ENCODE measurements at places on chromosomes 11 and 22.
A peak's percentile ranks its signal among the peaks of the same experiment; 100 is the strongest.

GRCh38 chr22:19239464-19239863, 52.1 kb downstream of the CLTCL1 start:
- H3K4me1 ChIP-seq = no peaks in the 10 kb centered on the region
- no peak for DNase-seq
- no peaks in the 10 kb centered on the region for H3K27me3 ChIP-seq
- no peaks in the 10 kb centered on the region for H3K36me3 ChIP-seq
- H3K27ac ChIP-seq = no peak overlapping the region

DNA sequence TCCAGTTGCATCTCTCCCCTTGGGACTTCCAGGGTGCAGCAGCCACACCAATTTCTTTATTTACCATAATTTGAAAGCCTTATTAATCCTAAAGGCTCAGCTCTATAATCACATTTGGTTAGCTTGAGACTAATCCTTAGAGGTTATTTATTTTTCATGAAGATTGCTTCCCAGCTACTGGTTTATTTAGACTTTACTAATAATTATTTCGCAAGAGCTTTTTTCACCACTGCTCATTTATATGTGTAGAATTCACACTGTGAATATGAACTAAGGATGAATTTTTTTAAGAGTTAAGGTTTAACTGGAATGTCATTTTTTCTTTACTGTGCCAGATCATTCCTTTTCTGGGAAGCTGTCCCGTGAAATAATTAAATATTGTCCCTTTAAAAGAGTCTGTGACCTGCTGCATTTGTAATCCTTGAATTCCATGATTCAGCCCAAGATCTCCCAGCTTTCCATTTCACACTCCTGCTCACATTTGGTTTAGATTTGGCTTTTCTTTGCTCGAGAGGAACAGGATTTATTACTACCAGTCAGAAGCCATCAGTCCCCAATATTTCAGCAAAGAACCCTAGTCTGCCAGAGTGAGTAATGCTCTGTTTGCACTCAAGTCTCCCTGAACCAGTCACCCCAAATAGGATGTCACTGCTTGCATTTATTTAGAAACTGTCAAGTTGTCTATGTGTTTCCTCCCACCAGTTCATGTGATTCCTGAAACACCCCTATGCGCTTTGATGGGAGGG, 4.4 kb upstream of the CD44 start:
- no peak overlapping the region for H3K4me3 ChIP-seq
- H3K36me3 ChIP-seq = no peaks in the 10 kb centered on the region
- DNase-seq = no peak
- H3K27ac ChIP-seq = no peak overlapping the region
- peaks cover 8% of the 10 kb centered on the region for H3K27me3 ChIP-seq

GRCh38 chr22:41989246-41989645, 9.3 kb upstream of the WBP2NL start:
- DNase-seq = no peak
- H3K36me3 ChIP-seq = no peaks in the 10 kb centered on the region

DNA sequence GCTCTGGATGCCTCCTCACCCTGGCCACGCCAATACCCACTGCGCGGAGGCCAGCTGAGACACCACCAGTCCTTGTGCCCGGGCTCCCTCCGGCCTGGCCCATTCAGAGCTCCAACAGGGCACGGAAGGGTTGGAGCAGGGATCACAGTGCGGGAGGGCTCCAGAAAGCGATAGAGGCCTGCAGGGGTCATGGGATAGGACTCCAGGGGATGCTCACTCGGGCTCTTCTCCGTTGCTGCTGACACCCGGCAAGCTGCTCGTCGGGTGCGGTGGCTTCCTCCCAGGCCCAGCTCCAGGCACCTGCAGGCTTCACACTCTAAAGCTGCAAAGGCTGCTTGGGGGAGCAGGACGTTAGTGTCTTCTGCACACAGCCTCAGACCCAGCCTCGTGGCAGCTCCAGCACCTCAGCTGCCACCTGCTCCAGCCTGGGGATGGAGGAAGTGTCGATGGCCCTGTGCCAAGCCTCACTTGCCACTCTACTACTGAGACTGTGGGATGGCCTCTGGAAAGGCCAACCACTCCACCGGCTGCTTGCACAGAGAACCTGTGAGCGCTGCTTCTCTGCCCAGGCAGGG, 10.6 kb downstream of the WNT7B start:
- no peak overlapping the region for H3K4me3 ChIP-seq
- no peaks in the 10 kb centered on the region for H3K4me1 ChIP-seq
- H3K27me3 ChIP-seq = peaks cover 4% of the 10 kb centered on the region
- no peak for DNase-seq

DNA sequence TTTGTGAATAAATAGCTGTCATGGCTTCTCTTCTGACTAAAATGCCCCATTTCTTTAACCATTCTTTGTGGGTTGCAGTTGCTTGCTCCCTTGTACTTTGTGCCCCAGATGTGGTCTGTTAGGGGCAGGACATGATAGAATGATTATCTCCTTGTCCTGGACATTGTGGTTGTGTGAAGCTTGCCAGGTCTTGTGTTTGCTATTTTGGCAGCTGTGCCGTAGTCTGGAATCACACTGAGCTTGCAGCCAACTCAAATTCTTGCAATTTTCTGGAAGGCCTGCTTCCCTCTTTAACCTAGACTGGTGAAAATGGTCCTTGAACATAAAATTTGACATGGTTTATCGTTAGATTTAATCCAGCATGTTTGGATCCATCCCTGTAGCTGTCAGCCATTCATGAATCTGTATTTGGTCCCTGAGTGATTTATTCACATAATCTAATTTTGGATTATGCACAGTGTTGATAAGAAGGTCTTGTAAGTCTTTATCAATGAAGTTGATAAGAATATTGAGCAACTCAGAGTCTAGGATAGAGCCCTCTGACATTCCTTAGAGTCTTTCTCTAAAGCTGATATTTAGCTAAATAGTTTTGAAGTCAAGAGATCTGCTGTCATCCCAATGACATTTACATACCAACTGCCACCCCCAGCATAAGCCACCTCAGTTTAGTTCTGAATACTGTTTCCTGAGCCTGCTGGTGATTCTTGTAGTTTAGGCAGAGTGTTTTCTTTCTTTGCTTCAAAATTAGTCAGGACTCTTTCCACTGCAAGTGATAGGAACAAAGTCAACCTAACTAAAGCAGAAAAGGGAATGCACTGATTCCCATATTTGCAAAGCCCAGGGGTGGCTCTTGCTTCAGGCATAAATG, 9.8 kb downstream of the SPON1 start:
- H3K27ac ChIP-seq = no peak overlapping the region
- DNase-seq = no peak
- H3K36me3 ChIP-seq = no peaks in the 10 kb centered on the region
- H3K4me1 ChIP-seq = no peaks in the 10 kb centered on the region

DNA sequence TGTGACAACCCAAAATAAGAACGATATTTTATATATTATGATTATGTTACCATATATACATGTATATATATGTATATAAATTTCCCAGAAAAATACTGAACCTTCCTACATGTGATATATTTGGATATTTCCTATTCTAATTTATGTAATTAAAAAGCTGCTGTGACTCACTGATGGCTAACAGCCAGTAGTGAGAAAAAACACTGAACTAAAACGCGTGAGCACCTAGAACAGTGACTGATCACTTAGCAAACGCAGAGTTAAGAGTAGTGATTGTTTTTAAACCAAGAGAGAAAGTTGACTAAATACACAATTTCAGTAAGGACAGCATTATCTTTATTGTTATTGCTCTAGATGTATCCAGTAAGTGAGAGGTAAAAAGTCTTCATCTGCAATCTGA, 213.8 kb downstream of the TMEM135 start:
- no peaks in the 10 kb centered on the region for H3K27me3 ChIP-seq
- no peak for DNase-seq
- H3K4me3 ChIP-seq = no peak overlapping the region
- H3K27ac ChIP-seq = peak overlapping the region; percentile 23
- peaks cover 4% of the 10 kb centered on the region for H3K36me3 ChIP-seq

DNA sequence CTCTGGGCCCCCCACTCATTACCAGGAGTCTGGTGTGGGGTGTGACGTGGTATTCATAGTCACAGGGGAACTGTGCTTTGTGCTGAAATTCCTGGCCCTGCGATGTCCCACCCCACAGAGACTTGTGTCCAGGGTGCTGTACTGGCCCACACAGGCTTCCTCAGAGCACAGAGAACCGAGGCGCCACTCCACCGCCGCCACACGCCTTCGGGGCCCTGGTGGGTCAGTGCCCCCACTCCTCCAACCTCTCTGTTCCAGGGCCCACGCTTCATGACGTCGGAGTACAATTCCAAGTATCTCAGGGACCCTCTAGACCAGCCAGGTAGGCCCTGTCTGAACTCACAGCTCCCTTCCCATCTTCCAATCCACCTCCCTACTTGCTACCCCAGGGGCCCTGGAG, 23.5 kb upstream of the LRRC10B start:
- H3K4me3 ChIP-seq = no peak overlapping the region
- H3K4me1 ChIP-seq = no peaks in the 10 kb centered on the region
- no peaks in the 10 kb centered on the region for H3K36me3 ChIP-seq
- DNase-seq = no peak
- peaks cover 2% of the 10 kb centered on the region for H3K27me3 ChIP-seq
- no peak overlapping the region for H3K27ac ChIP-seq

GRCh38 chr11:64629796-64630562, 39.0 kb downstream of the SLC22A12 start:
- H3K4me3 ChIP-seq = no peak overlapping the region
- no peaks in the 10 kb centered on the region for H3K36me3 ChIP-seq
- DNase-seq = no peak
- H3K27me3 ChIP-seq = no peaks in the 10 kb centered on the region
- peaks cover 28% of the 10 kb centered on the region for H3K4me1 ChIP-seq
- H3K27ac ChIP-seq = no peak overlapping the region

DNA sequence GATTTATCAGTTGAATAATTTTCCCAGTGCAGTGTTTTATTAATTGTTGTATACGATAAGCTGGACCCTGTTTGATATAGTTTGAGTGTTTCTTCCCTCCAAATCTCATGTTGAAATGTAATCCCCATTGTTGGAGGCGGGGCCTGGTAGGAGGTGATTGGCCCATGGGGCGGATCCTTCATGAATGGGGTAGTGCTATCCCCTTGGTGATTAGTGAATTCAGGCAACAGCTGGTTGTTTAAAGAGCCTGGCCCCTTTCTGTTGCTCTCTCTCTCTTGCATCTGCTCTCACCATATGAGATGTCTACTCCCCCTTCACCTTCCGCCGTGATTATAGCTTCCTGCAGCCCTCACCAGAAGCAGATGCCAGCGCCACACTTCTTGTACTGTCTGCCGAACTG, 1.5 kb downstream of the OR5A1 start:
- DNase-seq = no peak
- H3K4me3 ChIP-seq = no peak overlapping the region
- peaks cover 6% of the 10 kb centered on the region for H3K27me3 ChIP-seq
- no peaks in the 10 kb centered on the region for H3K36me3 ChIP-seq
- no peaks in the 10 kb centered on the region for H3K4me1 ChIP-seq
- H3K27ac ChIP-seq = no peak overlapping the region

DNA sequence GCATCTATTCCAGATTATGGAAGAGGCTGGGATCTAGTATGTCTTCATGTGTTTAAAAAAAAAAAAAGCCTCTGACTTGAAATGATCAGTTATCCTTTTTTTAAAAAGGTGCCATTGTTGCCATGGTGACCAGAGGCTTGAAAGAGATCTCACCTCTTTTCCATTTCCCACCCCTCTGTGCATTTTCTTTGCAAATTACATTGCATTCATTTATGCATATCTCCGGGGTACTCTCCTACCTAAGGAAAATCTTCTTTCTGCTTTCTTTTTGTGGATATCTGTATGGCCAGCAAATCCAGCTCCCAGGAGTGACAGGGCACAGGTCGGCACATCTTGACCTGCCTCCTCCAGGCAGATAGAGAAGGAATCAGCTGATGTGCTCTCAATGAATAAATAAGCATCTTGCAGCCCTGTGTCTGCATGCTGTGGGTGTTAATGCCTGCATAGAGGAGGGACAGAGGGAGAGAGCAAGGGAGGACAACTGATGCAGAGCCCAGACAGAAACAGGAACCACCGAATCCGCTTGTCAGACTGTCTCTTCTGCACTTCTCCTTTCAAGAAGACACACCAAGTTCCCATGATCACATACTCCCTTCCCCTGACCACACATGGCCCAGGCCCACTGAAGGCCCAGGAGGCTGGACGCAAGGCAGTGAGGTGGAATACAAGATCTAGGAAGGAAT, 50.9 kb downstream of the CWC15 start:
- no peak overlapping the region for H3K4me3 ChIP-seq
- peaks cover 27% of the 10 kb centered on the region for H3K4me1 ChIP-seq
- H3K36me3 ChIP-seq = peaks cover 2% of the 10 kb centered on the region
- no peak overlapping the region for H3K27ac ChIP-seq
- DNase-seq = no peak

DNA sequence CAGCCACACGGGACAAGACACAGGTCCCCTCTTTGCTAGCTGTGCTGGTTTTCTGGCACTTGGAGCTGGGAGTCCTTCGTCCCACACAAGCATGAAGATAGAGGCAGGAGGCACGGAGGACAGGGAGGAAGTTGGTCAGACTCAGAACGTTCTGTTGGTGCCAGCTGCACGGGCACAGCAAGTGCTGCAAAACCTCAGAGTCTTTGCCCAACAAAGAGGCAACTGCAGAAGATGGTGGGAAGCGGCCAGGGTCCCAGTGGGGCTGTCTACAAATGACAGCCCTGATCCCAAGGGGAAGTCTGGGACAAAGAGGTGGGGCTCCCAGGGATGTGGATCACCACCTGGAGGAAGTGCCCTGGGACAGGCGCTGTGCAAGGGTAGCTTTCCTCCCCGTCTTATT, 9.4 kb upstream of the OSM start:
- H3K4me1 ChIP-seq = peaks cover 15% of the 10 kb centered on the region
- no peak overlapping the region for H3K4me3 ChIP-seq
- no peaks in the 10 kb centered on the region for H3K36me3 ChIP-seq
- no peak overlapping the region for H3K27ac ChIP-seq

DNA sequence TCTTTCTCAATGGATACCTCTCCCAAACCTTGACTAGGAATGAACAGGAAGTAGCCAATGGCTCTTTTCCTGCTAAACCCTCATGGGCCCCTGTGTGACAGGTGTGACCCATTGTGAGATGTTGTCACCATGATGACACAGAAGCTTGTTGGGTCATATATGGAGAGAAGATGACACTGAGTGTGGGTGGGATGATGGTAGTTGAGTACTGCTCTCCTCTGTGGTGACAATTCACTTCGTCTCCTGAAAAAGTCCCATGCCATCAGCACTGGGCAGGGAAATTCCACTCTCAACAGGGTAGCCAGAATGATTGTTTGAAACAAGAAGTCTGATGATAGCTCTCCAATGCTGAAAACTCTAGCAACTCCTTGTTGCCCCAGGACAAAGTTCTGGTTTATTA, 94.0 kb upstream of the SEZ6L start:
- H3K4me3 ChIP-seq = no peak overlapping the region
- no peak overlapping the region for H3K27ac ChIP-seq
- H3K36me3 ChIP-seq = no peaks in the 10 kb centered on the region
- H3K4me1 ChIP-seq = no peaks in the 10 kb centered on the region
- H3K27me3 ChIP-seq = peaks cover 14% of the 10 kb centered on the region

All from immature natural killer cell (primary cell).